ENCODE measurements at places on chromosomes 13 and 19.
A peak's percentile ranks its signal among the peaks of the same experiment; 100 is the strongest.

GRCh38 chr13:110698689-110699088, 7.2 kb downstream of the CARS2 start:
- DNase-seq, result no peak

DNA sequence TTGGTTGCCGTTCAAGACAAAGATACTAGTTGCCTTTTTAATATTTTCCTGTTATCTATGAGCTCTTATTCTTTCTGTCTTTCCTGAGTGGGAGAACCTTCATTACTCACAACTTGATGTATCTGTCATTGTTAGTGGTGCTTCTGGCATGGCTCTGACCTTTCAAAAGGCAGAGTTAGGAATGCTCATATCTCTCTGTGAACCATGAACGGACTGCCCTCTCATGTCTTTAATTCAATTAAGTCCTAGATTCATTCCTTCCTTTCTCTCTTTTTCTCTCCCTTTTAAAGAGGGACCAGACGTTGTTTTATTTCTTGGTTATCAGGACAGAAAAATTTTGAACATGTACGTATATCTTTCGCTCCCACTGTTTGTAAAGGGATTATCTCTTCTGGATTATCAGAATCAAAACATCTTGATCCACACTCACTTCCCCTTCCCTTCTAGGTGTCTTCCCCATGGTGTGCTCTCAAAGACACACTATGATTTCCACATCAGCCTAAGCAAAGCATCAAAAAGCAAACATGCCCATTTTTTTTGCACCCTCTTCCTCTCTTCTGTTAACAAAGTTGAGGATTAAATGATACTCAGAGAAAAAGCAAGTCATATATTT, 90.3 kb downstream of the LRCH1 start:
- no peak for DNase-seq

DNA sequence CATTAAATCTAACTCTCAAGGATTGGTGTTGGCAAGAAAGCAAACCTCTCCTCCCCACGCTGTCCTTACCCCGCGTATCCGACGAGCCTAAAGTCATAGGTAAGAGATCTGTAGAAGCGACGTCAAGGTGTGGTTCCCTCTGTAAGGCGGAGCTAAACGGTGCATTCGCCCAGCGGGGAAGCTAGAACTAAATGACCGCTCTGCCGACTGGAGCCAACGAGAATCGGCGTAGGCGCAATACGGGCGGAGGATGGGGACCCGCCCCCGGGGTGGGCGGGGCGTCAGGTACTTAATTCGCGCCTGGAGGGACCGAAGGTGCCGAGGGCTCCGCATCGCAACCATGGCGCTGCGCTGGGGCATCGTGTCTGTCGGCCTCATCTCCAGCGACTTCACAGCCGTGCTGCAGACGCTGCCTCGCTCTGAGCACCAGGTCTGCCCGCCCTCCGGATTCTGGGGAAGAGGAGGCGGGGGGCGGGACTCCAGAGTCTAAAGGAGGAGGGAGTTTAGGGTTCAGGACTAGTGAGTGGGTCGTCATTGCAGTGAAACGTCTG, at the start of gene DHDH:
TSS of gene DHDH (plus strand) at position 318 of the 551 bp plus-strand sequence. CDS start at position 341, 23 bp downstream.
- DNase-seq, result peak; percentile 28

- peak; percentile 87 for DNase-seq
Measured at GRCh38 chr19:16324384-16325160, at the start of gene KLF2. Gene KLF2, plus strand, starts transcription at chr19:16324826. Its CDS starts 98 bp downstream, at chr19:16324924.

GRCh38 chr13:24922387-24922744, 158.4 kb downstream of the RNF17 start:
- no peak for DNase-seq

Data from HT1080 (cell line).